ENCODE measurements at places on chromosomes 5 and 9.

GRCh38 chr5:151581812-151582583 lies 9.1 kb downstream of the FAT2 start:
- no peak for DNase-seq

GRCh38 chr5:98031496-98031895 lies 742.0 kb upstream of the RGMB start:
- DNase-seq, result no peak

DNA sequence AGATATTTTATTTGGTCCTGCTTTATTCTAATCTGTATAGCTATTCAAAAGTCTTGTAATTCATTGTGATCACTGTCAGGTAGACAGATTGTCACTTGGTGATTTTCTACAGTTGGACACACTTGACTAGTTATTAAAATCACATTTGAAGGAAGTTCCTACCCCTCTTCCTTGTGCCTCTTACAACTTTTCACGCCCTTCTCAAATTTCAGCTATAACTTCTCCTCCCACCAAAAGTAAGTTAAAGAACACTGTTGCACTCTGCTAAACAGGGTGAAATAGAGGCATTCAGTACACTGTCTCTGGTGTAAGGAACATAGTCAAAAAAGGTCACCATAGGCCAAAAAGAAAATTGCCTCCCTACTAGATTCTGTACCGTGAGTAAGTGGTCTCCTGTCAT lies 142.1 kb upstream of the POU5F2 start:
- no peak for DNase-seq

GRCh38 chr9:10339152-10339551 lies 273.6 kb downstream of the PTPRD start:
- DNase-seq, result no peak

DNA sequence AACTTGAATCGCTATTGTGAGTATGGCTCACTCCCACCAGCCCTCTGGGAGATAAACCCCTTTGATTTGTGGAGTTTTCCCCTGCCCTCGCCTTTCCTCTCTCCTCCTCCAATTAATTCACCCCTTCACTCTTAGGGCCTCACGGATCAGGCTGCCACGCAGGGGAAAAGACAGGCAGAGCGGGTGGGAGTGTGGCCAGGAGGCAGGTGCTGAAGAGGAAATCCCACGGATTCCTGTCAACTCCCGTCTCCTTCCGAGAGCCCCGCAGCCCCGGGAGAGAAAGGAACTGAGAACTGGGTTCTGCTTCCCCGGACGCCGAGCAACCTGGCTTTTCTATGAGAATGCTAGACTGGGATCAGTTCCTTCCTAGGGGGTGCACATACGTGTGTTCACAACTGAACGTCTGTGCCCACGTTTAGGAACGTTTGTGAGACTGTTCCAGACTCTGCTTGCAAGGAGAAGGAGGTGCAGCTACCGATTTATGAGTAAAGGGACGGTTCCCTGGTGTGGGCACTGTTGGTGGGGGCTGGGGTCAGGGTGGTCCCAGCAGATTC lies 314.5 kb upstream of the TLE4 start:
- DNase-seq, result no peak

DNA sequence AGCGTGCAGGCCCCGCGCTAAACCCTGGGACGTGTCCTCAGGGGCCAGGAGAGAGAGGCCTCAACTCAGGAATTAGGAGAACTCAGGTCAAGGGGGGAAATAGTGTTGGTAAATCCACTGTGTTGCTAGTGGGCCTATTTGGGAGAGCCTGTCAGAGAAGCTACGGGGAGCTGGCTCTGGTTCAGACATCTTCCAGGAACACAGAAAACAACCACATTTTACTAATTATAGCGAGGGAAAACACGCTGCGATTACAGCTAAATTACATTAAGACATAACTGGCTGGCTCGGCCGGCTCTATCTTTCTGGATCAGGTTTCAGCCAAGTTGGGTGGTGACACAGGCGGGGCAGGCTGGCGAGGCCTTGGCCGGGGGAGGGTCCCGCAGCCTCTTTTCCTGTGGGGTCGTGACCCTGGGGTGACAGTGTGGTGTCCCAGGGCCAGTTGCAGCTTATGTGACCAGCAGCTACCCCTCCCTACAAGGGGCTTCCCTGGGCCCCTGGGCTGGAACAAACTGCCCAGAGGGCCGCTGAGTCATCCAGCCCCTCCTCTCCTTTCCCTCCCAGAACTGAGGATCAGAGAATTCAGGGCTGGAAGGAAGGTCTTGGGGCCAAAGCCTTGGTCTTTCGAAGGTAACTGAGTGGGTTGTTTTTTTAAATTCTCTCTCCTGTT lies 75.1 kb downstream of the FGF18 start:
- no peak for DNase-seq

DNA sequence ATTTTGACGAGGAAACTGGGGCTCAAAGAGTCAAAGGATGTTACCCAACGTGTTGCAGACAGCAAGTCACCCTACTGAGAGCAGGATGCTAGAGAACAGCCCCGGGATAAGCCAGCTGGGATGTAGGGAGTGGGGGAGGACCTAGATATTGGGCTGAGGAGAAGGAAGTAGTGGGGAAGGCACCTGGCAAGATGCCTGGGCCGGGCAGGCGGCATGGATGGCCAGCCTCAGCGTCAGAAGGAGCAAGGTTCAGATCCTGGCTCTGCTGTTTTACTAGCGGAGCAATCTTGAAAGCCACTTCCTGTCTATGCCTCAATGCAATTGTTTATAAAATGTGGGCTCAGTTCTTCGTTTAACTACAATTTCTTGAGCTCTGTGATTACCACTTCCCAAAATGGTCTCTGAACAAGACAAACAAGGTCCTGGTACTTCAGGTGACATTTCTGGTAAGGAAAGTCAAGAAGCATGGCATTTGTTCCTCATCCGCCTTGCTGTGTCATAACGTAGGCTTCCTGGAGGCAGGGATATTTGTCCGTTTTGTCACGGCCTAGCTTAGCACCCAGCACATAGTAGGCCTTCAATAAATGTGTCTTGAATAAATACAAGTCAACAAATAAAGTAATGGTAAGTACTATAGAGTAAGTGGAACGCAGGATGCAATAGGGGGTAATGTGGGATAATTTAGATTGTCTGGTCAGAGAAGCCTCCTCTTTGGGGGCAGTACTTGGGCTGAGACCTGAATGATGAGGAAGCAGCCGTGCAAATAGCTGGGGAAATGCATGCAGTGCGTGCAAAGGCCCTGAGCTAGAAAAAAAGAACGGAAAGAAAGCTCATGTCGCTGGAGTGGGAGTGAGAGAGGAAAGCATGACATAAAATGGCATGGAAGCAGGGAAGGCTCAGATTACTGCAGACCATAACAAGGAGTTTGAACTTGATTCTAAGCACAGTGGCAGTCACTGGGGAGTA lies 70.5 kb downstream of the SMIM23 start:
- DNase-seq, result no peak

DNA sequence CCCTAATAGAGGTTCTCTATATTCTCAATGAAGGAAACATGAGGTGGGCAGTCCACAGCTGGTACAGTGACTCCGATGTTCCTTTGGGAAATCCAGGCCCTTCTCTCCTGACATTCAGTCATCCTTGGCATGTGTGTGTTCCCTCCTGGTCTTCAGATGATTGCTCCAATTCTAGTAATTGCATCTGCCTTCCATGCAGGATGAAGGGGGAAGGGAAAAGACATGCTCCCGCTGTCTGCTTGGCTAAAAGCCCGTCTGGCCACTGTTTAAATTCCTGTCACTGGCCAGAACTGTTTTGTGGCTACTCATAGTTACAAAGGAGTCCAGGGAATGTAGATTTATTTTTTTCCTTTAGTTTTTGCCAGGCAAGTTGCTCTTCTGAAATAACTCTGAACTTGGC lies 65.0 kb downstream of the MAST4 start:
- DNase-seq, result no peak

GRCh38 chr5:157342822-157343402 lies 77.0 kb downstream of the CYFIP2 start:
- peak; percentile 27 for DNase-seq

DNA sequence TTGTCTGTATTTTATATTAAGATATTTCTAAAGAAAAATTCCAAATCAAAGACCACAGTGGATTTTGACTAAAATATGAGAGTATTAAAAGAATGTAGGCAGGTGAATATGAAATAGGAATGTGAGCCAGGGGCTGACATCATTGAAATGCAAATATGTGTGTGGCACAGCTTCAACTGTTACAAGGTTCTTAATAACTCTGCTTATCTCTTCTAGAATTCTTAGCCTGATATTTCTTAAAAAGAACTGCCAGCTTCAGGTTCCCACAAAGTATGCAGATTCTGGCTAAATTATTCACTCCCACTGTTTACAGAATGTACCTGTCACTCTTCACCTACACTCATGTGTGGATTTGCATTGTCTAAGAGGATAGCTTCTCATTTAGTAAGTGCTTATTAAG lies 274.4 kb downstream of the DIRAS2 start:
- no peak for DNase-seq

- DNase-seq, result no peak
Measured at GRCh38 chr9:130480673-130481072, 35.9 kb downstream of the ASS1 start.

- no peak for DNase-seq
Measured at GRCh38 chr5:176534640-176535039, 2.6 kb downstream of the RNF44 start.

DNA sequence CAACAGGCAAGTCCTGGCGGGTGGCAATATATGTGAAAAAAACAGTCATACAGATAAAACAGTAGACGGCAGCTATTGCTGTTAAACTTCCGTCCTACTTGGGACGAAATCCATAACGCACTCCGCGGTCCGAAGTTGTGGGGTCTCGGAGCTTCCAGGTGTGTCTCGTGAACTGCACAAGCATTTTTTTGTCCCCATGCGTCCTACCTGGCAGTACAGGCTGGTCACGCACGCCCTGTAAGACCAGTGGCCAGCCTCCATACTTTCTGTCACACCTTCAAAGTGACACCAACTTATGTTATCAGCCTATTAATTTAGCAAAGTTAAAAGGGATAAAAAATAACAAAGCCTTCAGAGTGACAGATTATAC lies 51.3 kb downstream of the TGFBI start:
- DNase-seq, result no peak

GRCh38 chr5:133863857-133864585 lies 104.4 kb downstream of the C5orf15 start:
- DNase-seq, result no peak

DNA sequence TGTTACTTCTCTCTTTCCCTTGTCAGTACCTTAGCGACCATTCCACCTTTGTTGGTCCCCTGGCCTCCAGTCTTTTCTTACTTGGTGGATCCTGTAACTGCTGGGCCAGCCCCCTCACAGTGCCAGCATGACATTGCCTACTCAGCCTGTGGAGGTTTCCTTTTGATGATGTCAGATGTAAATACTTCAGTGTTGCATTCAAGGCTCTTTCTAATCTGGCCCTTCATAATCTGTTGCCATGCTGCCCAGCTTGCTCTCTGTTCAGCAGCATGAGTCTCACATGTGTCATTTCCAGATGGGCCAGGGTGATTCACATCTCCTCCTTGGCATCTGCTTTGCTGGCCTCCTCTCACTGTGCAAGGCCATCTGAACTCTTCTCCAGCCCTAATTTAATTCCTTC lies 57.1 kb downstream of the MAST4 start:
- DNase-seq, result no peak

DNA sequence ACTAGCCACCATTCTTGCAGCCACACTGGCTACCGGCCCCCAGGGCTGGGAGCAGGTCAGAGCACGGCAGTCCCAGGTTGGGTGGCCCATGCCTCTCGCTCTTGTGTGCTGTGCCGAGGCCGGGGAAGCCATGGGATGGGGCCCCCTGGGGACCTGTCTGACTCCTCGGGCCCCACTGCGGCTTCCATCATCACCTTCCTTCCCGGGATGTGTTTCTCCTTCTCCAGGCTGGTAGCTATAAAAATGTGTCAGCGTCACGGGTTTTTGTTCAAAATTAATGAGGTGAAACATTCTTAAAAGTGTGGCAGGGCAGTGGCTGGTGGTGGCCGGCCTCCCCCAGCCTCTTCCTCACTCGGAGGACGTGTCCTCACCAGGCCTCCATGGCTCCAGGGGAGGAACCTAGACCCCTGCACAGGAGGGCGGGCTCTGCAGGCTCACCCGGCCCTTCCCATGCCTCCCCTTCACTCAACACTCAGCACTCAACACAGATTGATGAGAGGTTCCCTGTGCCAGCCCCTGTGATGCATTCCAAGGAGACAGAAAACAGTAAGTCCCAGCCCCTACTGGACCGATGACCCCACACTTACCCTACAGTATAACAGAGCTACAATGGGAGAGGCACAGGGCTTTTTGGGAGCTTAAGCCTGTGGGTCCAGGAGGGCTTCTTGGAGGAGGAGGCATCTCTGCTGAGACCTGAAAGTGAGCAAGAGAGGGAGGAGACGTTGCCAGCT lies 43.2 kb downstream of the PTGES start:
- DNase-seq, result no peak

- no peak for DNase-seq
Measured at GRCh38 chr5:134099939-134100282, 14.6 kb upstream of the TCF7 start.

DNA sequence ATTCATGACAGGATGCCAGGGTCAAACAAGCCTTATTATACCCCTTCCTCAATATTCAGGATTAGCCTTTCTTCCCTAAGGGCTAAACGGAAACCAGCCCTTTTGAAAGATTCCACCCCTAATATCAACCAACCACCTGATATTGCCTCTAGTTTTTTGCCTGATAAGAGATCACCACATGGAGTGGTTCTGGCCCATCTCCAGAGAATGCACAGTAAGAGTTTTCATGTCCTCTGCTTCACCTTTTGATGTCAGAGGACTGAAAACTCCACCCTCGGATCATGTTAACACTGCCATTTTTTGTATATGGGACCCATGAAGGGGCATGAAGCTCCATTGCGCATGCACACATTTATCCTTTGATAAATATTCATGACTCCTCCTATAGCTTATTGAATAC lies 5.8 kb upstream of the LNPEP start:
- DNase-seq, result no peak

DNA sequence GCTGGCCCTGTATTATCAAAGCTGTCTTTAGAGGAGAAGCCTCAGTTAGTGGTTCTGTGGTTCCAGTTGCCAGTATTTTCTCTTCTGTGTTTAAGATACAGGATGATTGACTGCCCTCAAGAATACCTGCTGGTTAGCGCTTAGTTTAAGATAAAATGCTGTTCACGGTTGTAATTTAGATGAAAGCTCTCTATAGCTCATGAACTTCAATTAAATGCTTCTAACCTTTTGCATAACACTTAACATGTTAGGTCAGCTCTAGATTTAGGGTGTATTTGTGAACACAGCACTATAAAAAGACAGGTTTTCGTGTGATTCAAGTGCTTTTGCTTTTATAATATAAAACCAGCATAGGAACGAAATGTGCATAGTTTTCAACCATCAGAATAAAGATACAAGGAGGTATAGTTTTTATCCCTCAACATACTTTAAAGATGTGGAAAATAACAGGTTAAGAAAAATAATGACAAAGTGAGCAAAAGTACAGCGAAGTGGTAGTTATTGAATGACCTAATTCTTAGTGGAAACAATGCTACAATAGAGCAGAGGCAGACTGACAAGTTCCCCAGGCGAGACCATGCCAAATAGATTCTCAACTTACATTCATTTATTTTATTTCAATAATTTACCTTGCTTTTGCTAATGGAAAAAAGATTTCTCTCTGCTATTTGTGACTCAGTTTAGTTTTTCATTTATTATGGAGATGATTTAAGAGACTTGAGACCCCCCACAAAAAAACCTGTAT lies 602.6 kb upstream of the DMAC1 start:
- DNase-seq, result no peak

- DNase-seq, result no peak
Measured at GRCh38 chr5:121350181-121350930, 501.3 kb upstream of the FTMT start.
